Heart right ventricle (tissue), 16 donors: ENCODE measurements at places on chromosomes 7 and 10. TPM values are rescaled to one million over a fixed set of nuclear protein-coding genes. Genes with fewer than 3 reads are reported as not detected.
A peak's percentile ranks its signal among the peaks of the same experiment; 100 is the strongest.

- no peak for DNase-seq
Measured at GRCh38 chr7:112515989-112516388, 35.2 kb downstream of the LSMEM1 start.

DNA sequence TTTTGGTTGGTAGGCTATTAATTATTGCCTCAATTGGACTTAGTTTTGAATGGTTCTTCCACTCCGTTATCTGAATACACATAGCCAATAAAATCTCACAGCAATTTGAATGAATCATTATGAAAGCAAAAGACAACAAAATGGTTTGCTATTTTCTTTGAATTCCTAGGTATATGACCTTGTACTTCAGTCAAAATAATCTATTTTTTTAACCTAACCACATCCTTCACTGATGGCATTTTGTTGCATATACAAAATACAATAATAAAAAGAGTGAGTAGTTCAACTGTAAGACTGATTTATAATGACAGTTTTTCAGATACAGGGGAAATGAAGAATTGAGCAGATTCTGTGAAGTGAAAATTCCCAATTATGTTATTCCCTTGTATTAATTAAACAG, 433.1 kb downstream of the HTR7 start:
- no peak for DNase-seq

DNA sequence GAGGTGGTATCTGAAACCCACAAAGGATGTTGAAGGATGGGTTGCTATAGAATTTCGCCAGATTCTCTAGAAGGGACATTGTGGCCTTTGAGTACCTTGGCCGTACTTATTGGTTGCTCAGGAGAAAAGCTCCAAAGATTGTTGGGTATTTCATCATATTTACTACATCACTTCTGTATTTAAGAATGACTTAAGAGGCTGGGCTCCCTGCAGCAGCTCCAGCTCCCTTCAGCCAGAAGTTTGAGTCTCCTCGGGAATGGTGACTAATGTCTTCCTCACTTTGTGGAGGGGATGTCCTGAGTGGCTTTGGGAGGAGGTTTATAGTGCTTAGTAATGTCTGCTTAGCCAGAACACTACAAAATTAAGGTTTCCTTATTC, 18.1 kb downstream of the MINDY4 start:
- no peak for DNase-seq

- no peak for DNase-seq
Measured at GRCh38 chr7:2110610-2111396, 121.9 kb downstream of the MAD1L1 start.

DNA sequence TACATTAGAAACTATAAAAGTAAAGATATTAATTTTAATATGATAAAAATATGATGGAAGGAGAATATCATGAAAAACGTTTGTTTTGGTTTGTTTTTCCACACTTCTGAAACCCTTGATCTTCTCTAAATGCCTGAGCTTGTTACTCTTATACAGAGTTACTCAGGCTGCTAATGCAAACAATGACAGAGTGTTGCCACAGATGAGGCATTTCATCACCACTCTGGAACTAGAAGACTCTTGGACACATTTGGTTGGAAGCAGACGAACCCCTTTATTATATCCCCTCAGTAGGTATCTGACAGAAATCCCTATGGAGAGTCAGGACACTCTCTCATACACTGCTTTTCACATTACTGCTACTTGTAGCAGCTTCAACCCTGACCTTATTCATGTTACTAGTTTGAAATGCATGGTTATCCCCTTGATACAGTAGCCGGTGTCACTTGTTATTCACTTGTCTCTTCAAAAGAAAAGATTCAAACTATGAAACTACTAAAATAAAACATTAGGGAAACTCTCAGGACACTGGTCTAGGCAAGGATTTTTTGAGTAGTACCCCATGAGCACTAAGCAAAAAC, 66.9 kb downstream of the SEMA3C start:
- no peak for DNase-seq

DNA sequence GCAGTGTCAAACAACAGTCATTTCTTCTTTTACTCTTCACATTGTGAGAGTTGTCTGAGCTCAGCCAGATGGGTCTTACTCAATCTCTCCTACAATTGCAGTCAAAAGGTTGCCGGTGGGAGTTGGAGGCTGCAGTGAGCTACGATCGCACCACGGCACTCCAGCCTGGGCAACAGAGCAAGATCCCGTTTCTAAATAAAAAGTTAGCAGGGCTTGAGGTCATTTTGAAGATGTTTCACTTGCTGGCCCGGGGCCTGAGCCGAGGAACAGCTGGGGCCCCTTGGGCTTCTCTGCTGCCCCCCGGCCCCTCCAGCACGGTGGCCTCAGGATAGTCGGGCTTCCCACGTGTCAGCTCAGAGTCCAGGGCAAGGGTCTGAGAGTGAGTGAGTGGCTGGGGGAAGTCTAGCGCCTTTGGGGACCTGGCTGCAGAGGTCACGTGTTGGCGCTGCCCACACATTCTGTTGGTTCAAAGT, 40.4 kb downstream of the GTF2IRD1 start:
- DNase-seq: no peak

DNA sequence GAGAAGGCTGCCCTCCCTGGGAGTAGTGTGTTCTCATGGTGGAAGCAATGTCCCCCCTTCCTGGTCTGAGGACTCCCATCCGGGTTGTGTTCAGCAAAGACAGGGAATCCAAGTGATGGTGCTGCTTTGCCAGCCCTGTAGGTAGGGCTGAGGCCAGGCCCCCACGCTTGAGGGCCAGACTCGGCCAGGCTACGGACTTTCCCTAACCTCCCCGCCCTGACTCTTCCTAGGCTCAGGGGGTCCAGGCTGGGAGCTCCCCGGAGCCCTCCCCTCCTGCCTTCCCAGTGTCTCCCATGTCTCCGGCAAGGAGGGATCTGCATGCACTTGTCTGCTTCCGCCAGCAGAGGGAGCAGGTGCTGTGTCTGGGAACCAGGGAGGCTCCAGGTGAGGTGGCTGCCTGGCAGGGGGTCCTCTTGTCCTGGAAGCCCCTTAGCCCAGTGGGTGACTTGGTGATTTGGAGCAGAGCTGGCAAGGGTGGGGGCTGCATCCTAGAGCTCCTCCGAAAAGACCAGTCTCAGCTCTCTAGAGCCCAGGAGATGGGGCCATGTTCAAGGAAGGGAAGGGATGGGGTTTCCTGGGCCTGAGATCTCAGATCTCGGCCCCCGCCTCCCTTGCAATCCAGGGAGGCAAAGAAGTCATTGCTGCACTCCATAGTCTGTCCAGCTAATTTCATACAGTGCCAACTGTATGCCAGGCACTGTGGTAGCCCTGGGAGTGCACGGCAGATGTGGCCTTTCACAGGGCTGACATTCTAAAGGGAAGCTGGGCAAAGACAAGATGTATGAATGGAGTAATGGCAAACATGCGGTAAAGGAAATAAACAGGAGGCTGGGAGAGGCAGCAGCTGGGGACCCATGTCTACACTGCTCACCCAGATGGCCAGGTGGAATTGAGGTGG, 20.3 kb upstream of the SFRP5 start:
- DNase-seq: peak; percentile 63

GRCh38 chr10:34343764-34344163, 471.3 kb downstream of the PARD3 start:
- DNase-seq: no peak

GRCh38 chr10:11742009-11742778, at the start of gene ECHDC3:
Gene ECHDC3, plus strand, starts transcription at chr10:11742382. Its CDS starts 195 bp downstream, at chr10:11742577.
- DNase-seq: peak; percentile 75

DNA sequence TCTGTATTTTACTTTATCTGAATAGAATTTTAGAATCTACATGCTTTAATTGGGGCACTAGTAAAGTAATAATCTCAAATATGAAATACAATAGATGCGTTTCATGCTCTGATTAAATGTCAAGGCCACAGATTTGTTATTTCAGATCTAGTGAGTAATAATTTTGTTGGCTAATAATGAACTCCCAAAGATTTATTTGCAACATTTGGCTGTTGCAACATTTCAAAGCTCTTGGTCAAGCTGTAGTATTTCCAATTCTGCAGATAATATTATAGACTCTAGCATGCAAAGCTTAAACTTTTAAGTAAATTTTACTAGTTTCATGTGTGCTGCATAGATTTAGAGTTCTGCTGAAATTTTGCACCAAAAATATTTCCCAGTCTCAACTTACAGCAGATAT, 16.7 kb downstream of the LRRN3 start:
- DNase-seq: no peak

DNA sequence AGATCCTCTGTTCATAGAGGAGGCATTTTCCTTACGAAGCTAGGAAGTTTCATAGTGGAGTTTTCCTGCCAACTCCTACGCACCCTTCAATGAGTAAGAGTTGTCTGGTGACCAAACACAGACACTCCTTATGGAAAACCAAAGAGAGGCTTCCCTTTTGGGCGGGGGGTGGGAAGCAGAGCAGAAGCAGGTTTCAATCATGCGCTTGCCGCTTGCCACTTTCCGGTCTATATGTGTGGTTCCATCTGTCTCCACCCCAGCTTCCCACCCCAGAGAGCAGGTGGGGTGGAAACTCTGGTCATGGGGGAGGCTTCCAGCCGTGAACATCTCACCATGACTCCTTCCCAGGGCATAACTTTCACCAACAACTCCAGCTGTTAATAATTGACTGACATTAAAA, 68.8 kb upstream of the GRB10 start:
- no peak for DNase-seq

- no peak for DNase-seq
Measured at GRCh38 chr10:57960406-57960805, 307.3 kb downstream of the IPMK start.

DNA sequence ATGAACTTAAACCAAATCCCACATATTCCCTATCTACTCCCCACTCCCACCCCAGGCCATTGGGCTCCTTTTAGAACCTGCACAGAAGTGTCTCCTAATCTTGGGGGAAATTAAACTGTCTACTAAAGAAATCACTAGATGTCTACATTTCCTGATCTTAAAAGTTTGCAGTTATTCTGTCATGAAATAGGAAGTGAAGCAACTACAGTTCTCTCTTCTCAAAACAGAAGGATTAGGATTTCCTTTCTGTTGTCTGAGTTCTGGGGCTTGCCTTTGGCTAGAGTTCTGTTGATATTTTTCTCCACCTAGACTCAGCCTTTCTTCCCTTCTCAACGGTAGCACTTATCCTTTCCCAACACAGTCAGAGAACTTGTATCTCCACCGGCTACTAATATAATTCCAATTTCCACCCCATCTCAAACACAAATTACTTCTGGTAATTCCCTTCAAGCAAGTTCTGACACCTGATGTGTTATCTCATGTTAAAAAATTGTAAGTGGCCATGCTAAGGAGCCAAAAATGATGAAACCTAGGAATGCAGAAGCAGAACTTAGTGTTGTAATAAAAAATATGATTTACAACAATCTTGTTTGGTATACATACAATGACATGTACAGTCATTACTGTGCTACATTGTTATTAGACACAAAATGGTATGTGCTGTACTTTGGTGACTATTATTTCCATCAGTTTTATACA, 12.1 kb downstream of the OR9A4 start:
- no peak for DNase-seq

- DNase-seq: peak; percentile 9
Measured at GRCh38 chr7:44219371-44220045, 18.7 kb downstream of the YKT6 start.

GRCh38 chr10:99057936-99058690, 177.5 kb downstream of the HPSE2 start:
- DNase-seq: no peak

DNA sequence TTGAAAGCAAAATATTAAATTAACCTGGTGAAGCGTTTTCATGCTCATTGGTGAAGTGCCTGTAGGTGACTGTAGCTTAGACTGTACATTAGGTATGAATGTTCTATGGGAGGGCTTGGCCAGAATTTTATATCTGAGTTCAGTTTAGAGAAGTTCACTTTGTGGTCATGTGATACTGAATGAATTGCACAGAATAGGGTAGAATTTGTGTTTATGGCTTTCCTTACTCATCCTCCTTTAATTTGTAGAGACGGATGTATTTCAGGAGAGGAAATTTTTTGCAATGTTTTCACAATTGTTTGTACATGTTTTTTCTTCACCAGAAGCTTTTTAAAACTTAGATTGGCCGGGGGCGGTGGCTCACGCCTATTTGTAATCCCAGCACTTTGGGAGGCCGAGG, 32.3 kb downstream of the REEP3 start:
- no peak for DNase-seq

DNA sequence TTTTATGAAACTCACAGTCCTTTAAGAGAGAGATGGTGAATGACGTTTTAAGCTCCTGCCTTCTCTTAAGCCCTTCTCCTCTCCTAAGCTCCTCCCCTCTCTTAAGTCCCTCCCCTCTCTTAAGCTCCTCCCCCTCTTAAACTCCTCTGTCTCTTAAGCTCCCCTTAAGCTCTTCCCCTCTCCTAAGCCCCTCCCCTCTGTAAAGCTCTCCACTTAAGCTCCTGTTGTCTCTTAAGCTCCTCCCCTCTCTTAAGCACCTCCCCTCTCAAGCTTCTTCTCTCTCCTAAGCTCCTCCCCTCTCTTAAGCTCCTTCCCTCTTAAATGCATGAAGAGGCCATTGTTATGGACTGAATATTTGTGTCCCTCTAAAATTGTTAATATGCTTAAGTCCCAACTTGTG, 1180.6 kb upstream of the AUTS2 start:
- DNase-seq: no peak

Gene MKI67
- total RNA-seq: 2.0 TPM

Gene ZCWPW1
- total RNA-seq: 5.5 TPM

Gene INHBA
- 0.51 TPM for total RNA-seq

Gene CAMK2B
- total RNA-seq: 70.6 TPM

Gene ASB4
- 4.6 TPM for total RNA-seq

Gene EPO
- total RNA-seq: not detected

Gene ACTA2
- total RNA-seq: 104 TPM

Gene PRSS2
- total RNA-seq: 7.2 TPM

Gene NUTM2D
- 5.1 TPM for total RNA-seq

Gene LFNG
- 2.4 TPM for total RNA-seq
